ENCODE measurements at places on chromosomes 12 and 14.

GRCh38 chr12:111792155-111792855 is 25.6 kb downstream of the ALDH2 start:
- no peak for DNase-seq

DNA sequence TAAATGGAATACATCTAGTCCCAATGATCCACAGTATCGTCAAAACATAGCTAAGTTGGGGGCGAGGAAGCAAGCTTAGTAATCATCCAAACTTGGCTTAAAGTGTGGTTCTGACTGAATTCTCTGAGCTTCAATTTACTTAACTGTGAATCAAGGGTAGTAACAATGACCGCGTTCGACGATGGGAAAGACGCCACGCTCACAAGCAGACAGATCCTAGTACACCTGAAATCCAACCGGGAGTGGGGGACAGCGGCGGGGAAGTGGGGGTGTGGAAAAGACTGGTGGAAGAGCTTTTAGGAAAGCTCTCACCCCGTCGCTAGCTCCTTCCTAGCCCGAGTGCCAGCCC is 433 bp downstream of the COX16 start:
- peak; percentile 21 for DNase-seq

DNA sequence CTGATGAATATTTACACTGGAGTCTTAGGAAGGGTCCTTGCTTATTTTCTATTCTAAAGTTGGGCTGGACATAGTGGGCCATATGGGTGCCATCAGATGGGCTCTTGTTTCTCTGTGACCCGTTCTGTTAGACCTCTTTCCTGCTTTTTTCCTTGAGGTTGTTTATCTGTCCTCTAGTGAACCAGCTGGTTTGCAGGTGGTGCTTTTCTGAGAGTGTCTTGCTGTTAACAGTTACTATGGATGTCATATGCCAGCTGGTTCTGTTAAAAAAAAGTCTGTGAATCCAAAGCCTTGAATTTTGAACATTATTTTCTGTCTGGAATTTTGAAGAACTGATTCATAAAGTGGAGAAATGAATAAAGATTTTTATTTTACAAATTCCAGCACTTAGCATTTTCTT is 29.2 kb downstream of the ZC3H14 start:
- no peak for DNase-seq

DNA sequence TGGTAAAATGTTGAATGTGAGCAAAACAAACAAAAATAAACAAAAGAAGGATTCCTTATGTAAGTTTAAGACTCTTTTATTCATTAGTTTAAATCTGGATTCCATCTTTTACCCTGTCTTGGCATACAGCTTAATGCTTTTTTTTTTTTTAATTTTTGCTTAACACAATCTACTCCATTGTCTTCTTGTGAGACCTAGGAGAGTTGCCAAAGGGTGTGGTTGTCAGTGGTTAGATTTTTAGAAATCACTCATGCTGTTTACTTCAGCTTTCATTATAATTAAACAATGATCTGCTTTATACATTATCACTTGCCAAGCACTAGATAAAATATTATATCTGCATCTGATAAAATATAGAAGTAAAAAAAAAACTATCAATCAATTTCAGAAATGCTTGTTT is 77.7 kb upstream of the KITLG start:
- no peak for DNase-seq

DNA sequence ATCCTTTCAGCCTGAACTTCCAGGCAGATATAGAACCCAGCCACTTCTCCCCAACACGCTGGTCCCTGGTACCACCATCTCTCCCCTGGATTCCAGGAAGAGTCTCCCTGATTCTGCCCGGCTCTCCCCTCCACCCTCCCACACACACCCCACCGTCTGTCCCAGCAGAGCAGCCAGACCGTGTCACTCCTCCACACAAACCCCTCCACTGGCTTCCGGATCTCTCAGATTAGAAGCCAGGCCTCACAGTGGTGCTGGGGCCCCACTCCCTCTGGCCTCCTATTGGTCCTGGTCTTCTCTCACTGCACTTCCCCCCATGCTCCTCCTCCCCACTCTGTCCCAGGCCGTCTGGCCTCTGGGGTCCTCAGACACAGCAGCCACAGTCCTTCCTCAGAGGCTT is 52.4 kb upstream of the CDKN3 start:
- DNase-seq, result no peak

DNA sequence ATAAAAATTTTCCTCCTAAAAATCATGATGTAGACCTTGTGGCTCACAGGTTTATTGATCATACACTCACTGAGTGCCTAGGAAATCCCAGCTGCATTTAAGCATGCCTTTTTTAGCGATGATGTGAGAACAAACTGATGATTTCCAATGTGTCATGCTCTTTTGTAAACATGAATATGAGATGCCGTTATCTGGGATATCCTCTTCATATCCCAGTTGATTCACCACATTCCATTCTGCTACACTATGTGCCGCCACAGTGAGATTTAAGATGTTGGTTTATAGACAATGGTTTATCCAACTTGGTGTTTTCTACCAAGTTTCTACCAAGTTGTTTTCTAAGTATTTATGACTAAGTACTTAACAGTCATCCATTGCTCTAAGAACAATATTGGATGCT is 5.2 kb downstream of the OR4E1 start:
- DNase-seq, result no peak

- DNase-seq, result no peak
These were observed 15.1 kb upstream of the CCDC198 start for GRCh38 chr14:57508756-57509155.

DNA sequence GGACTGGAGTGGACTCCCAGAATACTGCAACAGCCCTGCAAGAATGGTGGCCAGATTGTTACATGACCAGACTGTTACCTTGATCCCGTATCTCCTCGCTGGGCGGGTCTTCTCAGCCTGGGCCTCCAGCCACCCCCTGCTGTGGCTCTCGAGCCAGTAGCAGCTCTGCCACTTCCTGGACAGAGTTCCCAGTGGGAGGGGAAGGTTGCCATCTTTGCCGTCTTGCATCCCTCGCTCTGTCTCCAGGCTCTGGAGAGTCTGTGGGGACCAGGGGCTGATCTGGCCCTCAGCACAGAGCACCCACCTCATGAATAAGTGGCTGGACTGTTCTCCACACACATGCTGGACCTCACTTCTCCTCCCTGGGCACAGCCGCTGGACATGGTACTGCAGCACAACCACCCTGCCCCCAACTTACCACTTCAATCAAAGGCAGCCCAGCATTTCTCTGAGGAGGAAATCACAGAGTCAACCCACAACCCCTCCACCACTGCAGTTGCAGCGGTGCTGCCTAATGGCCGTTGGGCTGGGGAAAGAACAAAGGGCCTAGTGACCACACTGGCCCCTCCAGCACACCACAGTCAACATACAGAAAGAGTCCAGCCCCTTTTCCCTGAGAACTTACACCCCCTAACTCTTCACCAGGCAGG is 6.9 kb upstream of the KLRF1 start:
- DNase-seq, result no peak

GRCh38 chr14:96095581-96096476 is 56.7 kb downstream of the C14orf132 start:
- DNase-seq, result no peak

- no peak for DNase-seq
These were observed 147.6 kb downstream of the NDUFA12 start for GRCh38 chr12:94855853-94856252.

DNA sequence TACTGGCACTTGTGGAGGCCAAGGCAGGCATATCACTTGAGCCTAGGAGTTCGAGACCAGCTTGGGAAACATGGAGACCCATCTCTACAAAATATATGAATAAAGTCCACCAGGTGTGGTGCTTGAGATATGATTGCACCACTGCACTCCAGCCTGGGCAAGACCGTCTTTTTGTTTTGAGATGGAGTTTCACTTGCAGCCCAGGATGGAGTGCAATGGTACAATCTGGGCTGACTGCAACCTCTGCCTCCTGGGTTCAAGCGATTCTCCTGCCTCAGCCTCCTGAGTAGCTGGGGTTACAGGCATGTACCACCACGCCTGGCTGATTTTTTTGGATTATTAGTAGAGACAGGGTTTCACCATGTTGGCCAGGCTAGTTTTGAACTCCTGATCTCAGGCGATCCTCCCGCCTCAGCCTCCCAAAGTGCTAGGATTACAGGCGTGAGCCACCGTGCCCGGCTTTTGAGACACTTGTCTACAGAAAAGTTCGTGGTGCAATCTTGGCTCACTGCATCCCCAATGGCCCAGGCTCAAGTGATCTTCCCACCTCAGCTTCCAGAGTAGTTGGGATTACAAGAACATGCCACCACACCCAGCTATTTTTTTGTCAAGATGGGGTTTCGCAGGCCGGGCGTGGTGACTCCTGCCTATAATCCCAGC is 16.3 kb upstream of the ATP5F1B start:
- no peak for DNase-seq

- DNase-seq, result peak; percentile 60
These were observed 43.3 kb upstream of the PTPRO start for GRCh38 chr12:15278816-15279658.

- no peak for DNase-seq
These were observed 103.5 kb downstream of the METTL25 start for GRCh38 chr12:82461836-82462235.

GRCh38 chr12:96416033-96416799 is 16.0 kb upstream of the CDK17 start:
- DNase-seq, result no peak

DNA sequence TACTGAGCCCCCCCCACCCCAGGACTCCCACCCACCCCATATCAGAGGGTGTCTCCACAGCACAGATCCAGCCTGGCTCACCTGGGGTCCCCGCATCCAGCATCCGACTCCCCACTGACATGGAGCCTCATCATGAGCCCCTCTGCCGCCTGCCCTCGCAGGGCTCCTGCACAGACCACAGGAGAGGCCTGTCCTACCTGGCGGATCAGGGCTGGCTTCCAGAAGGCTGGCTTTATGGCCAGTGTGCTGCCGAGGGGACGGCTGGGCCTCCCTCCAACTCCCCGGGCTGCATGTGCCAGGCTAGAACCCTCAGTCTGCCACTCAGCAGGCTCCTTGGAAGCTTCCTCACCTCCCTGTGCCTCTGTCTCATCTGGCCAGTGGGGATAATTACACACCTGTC is 119.0 kb downstream of the RFLNA start:
- DNase-seq, result no peak

DNA sequence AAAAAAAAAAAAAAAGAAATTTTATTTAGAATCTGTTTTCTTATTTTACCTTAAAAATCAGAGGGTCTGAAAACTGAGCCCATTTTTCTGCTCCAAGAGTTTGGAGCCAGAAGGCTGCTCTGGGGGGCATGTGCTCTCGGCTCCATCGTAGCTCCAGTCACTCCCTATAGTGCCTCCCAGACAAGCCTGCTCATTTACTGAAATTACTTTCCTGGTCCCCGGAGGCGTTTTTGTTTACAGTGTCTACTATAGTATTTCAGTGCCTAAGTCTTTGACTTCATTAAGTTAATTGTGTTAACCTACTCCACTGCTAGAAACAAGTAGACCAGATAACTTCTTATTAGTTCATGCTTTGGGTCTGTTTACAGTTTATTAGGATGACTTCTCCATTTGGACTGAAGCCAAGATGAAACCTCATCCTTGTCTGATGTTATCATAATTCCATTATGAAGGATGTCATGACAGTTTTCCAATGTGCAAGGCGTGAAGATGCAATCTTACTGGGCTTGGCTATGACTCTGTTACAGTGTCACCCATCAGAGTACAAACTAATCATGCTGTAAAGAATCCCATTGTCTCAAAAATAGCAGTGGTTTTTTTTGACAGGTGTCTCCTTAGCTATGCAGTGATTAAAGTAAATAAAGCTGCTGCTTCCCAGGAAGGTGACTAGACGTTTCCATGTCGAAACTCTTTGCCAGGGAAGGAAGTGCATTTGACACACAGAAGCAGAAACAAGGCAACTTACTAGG is 182.3 kb downstream of the TMEM132C start:
- DNase-seq, result no peak

DNA sequence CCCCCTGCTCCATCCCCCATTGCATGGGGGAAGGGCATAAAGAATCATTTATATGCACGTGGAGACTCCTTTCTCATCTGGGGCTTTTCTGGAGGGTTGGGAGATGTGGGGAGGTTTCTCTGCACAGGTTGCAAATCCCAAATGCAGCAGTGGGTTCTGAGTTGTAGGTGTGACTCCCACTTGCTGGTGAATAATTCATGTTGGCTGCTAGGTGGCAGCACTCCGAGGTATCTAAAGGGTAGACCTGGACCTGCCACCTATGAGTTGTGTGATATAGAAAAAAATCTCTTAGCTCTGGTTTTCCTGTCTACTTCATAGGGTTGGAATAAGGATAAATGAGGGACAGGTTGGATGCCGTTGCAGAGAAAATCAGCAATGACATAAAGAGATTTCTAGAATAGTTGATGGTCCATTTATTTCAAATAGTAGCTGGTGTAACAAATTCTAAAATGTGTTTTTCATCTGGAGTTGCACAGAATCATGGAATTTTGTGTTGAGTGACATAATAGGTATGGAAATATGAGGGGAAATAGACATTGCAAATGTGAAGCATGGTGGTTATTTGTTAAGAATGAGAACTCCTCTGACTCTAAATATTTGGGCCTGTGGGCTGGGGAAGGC is 4.6 kb downstream of the MARCHF9 start:
- no peak for DNase-seq

- DNase-seq, result no peak
These were observed 33.3 kb downstream of the STAB2 start for GRCh38 chr12:103620395-103620794.

- no peak for DNase-seq
These were observed 188.6 kb upstream of the SOX5 start for GRCh38 chr12:24138041-24138440.

DNA sequence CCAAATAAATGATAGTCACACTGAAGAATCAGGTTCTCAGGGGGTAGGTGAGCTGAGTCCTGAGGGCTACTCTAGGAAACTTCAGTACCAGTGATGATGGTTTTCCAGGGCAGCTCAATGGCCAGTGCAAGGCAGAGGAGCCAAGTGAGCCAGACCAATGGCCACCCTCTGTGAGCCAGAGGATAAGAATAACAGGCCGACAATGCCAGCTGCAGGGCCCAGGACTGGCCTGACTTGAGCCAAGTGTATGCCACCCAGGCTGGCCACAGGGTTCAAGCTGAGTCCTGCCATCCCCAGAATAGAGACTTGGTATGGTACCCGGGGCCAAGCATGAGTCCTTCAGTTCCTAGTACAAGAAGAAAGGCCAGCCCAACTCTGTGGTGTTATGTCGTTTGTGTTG is 355.5 kb downstream of the DPF3 start:
- DNase-seq, result no peak

DNA sequence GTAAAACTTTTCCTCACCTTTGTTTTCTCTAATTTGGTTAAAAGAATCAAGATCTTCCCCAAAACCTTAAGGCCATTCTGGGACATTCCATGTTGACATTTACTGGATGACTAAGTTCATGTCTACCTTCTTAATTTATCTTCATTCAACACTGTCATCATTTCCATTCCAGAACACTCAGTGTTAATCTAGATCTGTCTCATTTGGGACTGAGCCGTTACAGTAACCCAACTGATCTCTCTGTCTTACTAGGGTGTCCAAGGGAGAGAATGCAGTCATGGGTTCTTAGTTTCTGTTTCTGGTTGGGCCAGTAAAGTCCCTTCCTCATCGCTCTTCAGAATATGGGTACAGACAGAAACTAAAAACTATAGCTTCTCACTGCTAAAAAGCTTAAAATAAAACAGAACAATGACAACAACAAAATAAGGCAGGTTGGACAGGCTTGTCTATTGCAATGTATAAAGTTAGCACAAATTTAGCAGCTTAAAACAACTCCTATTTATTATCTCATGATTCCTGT is 144.8 kb downstream of the ASCL1 start:
- no peak for DNase-seq
